Activated T-helper 2 cell treated with anti-CD3 and anti-CD28 coated beads, Interferon-gamma antibody, Interleukin-2, Interleukin-4, amounts not matched to agents 10 μg/mL and 5 μg/mL and 100 μg/mL, durations not matched to agents 14 hours and 24 hours and 36 hours (primary cell): ENCODE measurements at places on chromosomes 1 and 21. TPM values are rescaled to one million over a fixed set of nuclear protein-coding genes. Genes with fewer than 3 reads are reported as not detected.

- H3K27ac ChIP-seq = no peak overlapping the region
- peaks cover 3% of the 10 kb centered on the region for H3K27me3 ChIP-seq
- H3K36me3 ChIP-seq = no peaks in the 10 kb centered on the region
- DNase-seq = no peak
Observed at GRCh38 chr1:3674100-3675094, 22.1 kb downstream of the TP73 start.

DNA sequence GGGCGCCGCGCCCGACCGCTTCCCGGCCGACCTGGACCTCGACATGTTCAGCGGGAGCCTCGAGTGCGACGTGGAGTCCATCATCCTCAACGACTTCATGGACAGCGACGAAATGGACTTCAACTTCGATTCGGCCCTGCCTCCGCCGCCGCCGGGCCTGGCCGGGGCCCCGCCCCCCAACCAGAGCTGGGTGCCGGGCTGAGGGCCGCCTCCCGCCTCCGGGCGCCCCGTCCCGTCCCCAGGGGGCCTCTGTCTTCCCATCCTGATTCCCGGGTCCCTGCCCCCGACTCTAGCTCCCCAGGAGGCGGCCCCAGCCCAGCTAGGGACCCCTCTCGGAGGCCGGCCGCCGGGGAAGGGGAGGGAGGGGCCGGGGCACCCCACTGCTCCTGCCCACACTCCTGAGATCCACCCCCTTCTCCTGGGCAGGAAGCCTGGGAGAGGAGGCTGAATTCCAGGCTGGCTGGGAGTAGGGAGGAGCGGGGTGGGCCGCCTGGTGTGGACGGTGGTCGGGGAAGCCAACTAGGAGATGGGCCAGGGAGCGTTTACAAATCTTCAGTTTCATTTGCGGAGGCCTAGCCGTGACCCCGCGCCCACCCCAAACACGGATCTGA is 21.4 kb downstream of the FOXO6 start:
- peaks cover 66% of the 10 kb centered on the region for H3K27me3 ChIP-seq
- no peak overlapping the region for H3K4me3 ChIP-seq
- peaks cover 7% of the 10 kb centered on the region for H3K4me1 ChIP-seq

GRCh38 chr1:6962996-6963911 is 178.0 kb downstream of the CAMTA1 start:
- peak overlapping the region; percentile 67 for H3K4me3 ChIP-seq
- H3K4me1 ChIP-seq = peaks cover 17% of the 10 kb centered on the region
- no peaks in the 10 kb centered on the region for H3K36me3 ChIP-seq

DNA sequence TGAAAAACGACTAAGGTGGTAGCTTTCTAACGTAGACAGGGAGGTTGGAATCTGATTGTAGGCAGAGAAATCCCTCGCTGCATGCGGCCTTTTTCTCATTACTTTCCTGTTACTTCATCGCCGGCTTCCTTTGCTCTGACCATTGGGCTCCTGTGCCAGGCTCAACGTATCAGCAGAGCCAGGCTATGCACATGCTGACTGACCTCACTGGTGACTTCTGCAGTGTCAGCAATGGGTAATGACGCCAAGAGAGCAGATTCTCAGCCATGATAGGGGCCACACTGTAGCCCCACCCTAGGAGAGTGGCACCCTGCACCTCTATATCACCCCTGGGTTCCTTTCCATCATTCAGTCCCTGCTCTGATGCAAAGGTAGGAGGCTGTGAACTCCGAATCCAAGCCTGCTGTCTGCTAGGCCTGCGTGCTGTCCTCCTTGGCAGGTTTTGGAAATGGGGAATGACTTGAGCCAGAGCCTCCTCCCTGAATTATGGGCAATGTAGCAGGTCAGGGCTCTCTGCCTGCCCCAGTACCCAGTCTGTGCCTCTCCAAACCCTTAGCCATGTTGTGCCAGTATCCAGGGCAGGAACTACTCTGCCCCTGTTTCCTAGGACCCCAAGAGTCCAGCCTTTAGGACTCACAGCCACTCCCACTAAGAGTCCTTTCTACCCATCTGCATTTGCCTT is 11.4 kb downstream of the PPFIA4 start:
- no peak overlapping the region for H3K27ac ChIP-seq
- H3K4me1 ChIP-seq = peaks cover 9% of the 10 kb centered on the region
- no peaks in the 10 kb centered on the region for H3K27me3 ChIP-seq
- no peak for DNase-seq
- H3K36me3 ChIP-seq = peaks cover 6% of the 10 kb centered on the region

- H3K4me3 ChIP-seq = peak overlapping the region; percentile 98
- no peak for DNase-seq
- H3K27me3 ChIP-seq = peaks cover 2% of the 10 kb centered on the region
- H3K4me1 ChIP-seq = peaks cover 43% of the 10 kb centered on the region
- H3K36me3 ChIP-seq = peaks cover 56% of the 10 kb centered on the region
- H3K27ac ChIP-seq = peak overlapping the region; percentile 98
Observed at GRCh38 chr1:25246600-25247023, 642 bp downstream of the RSRP1 start.

GRCh38 chr1:178411756-178412399 is 84.9 kb downstream of the CLEC20A start:
- H3K36me3 ChIP-seq = no peaks in the 10 kb centered on the region
- H3K27me3 ChIP-seq = no peaks in the 10 kb centered on the region
- H3K27ac ChIP-seq = no peak overlapping the region
- H3K4me3 ChIP-seq = no peak overlapping the region

GRCh38 chr21:31566611-31567010 is 92.9 kb upstream of the SOD1 start:
- no peak overlapping the region for H3K27ac ChIP-seq
- no peak overlapping the region for H3K4me3 ChIP-seq
- H3K36me3 ChIP-seq = no peaks in the 10 kb centered on the region
- DNase-seq = no peak

DNA sequence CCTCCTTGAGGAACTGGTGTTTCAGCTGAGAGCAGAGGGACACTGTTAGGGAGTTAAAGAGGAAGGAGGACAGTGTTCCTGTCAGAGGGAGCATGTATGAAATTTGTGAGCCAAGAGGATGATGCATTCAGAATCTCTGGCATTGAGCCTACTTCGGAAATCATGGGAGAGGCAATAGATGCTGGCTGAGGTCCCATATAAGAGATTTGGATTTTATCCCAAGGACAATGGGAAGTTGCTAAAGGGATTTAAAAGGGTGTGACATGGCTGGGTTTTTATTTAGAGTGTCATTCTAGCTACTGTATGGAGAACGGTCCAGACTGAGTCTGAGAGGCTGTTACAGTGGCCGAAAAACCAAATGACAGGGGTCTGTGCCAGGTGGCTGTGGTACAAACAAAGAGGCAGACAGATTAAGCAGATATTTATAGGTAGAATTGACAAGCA is 403.2 kb upstream of the B3GALT2 start:
- no peak overlapping the region for H3K4me3 ChIP-seq
- H3K27ac ChIP-seq = no peak overlapping the region
- DNase-seq = no peak

DNA sequence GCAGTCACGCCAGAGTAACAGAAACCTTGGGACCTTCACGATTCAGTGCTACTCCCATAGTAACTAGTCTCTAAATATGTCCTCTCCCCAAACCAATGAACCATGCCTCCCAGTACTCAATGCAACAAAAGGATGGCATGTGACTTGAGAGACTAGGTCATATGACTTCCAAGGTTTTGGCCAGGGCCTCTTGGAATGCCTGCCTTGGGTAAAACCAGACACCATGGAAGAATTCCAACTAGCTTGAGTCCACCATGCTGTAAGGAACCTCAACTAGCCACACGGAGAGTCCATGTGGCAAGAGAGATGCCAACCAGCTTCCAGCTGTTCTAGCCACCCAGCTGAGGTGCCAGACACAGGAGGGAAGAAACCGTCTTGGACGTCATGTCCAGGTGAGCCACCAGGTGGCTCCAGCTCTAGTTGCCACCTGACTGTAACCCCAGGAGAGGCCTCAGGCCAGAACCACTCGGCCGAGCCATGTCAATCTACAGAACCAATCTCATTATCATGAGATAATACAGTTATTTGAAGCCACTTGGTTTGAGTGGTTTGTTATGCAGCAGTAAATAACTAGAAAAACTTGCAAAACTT is 115.0 kb downstream of the SYF2 start:
- no peaks in the 10 kb centered on the region for H3K36me3 ChIP-seq
- no peak overlapping the region for H3K4me3 ChIP-seq
- no peak for DNase-seq
- H3K27ac ChIP-seq = no peak overlapping the region
- H3K27me3 ChIP-seq = peaks cover 24% of the 10 kb centered on the region

GRCh38 chr1:108149796-108150467 is 50.2 kb downstream of the SLC25A24 start:
- H3K27me3 ChIP-seq = no peaks in the 10 kb centered on the region
- H3K4me3 ChIP-seq = no peak overlapping the region
- no peak for DNase-seq
- H3K27ac ChIP-seq = no peak overlapping the region
- H3K4me1 ChIP-seq = no peaks in the 10 kb centered on the region
- H3K36me3 ChIP-seq = peaks cover 56% of the 10 kb centered on the region

GRCh38 chr1:32907435-32907834 is 6.2 kb upstream of the TMEM54 start:
- DNase-seq = no peak
- H3K27ac ChIP-seq = no peak overlapping the region
- peaks cover 23% of the 10 kb centered on the region for H3K27me3 ChIP-seq
- H3K36me3 ChIP-seq = no peaks in the 10 kb centered on the region

- H3K27ac ChIP-seq = no peak overlapping the region
- no peaks in the 10 kb centered on the region for H3K27me3 ChIP-seq
- peaks cover 42% of the 10 kb centered on the region for H3K36me3 ChIP-seq
- DNase-seq = no peak
Observed at GRCh38 chr1:45815667-45816458, 12.5 kb downstream of the MAST2 start.

GRCh38 chr1:203695116-203695515 is 68.5 kb downstream of the ATP2B4 start:
- H3K4me3 ChIP-seq = no peak overlapping the region
- no peaks in the 10 kb centered on the region for H3K27me3 ChIP-seq
- no peak for DNase-seq
- H3K36me3 ChIP-seq = peaks cover 38% of the 10 kb centered on the region
- H3K27ac ChIP-seq = no peak overlapping the region
- H3K4me1 ChIP-seq = peaks cover 23% of the 10 kb centered on the region

- DNase-seq = no peak
- no peaks in the 10 kb centered on the region for H3K27me3 ChIP-seq
- H3K4me3 ChIP-seq = no peak overlapping the region
- no peak overlapping the region for H3K27ac ChIP-seq
- peaks cover 17% of the 10 kb centered on the region for H3K4me1 ChIP-seq
- peaks cover 3% of the 10 kb centered on the region for H3K36me3 ChIP-seq
Observed at GRCh38 chr1:201501812-201502510, 5.0 kb downstream of the CSRP1 start.

- no peak overlapping the region for H3K27ac ChIP-seq
- no peaks in the 10 kb centered on the region for H3K27me3 ChIP-seq
- no peaks in the 10 kb centered on the region for H3K4me1 ChIP-seq
- no peaks in the 10 kb centered on the region for H3K36me3 ChIP-seq
- no peak for DNase-seq
Observed at GRCh38 chr1:232140419-232141166, 489.3 kb downstream of the SIPA1L2 start.

DNA sequence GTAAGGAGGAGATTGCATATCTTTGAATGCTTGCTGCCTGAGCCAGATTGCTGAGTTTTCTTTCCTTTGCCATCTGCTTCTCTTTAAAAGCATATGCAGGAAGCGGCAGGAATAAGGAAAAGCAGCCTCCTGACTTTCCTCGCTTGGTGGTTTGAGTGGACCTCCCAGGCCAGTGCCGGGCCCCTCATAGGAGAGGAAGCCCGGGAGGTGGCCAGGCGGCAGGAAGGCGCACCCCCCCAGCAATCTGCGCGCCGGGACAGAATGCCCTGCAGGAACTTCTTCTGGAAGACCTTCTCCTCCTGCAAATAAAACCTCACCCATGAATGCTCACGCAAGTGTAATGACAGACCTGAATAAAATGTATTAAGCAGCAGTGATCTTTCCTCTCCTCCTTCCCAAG is 1.5 kb downstream of the CORT start:
- H3K4me1 ChIP-seq = peaks cover 2% of the 10 kb centered on the region
- DNase-seq = no peak
- H3K4me3 ChIP-seq = no peak overlapping the region
- no peaks in the 10 kb centered on the region for H3K27me3 ChIP-seq

DNA sequence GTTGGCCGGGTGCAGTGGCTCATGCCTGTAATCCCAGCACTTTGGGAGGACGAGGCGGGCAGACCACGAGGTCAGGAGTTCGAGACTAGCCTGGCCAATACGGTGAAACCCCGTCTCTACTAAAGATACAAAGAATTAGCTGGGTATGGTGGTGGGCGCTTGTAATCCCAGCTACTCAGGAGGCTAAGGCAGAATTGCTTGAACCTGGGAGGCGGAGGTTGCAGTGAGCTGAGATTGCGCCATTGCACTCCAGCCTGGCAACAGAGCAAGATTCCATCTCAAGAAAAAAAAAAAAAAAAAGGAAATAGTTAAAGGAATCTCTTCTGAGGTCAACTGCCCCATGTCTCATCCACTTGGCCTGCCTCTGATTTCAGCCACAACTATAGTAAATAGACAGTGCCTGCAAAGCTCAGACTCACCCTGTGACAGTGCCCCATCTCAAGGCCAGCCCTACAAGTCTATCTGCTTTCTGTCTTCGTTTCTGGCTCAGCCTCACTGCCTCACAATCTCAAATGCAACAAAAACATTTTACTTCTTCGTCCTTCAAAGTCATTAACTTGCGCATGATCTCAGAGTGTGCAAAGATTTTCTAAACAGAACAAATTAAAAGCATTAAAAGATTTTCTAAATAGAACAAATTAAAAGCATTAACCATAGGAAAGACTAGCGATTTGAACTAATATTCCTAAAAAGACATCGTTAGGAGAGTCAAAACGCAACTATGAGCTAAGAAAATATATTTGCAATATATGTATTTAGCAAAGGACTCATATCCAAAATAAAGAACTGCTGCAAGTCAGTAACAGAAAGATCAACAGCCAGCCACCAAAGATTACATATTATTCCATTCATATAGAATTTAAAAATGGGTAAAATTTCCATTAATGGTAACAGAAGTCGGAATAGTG is 65.0 kb upstream of the PRDX6 start:
- no peaks in the 10 kb centered on the region for H3K27me3 ChIP-seq
- DNase-seq = no peak
- no peak overlapping the region for H3K4me3 ChIP-seq

- DNase-seq = no peak
- peaks cover 4% of the 10 kb centered on the region for H3K4me1 ChIP-seq
- no peak overlapping the region for H3K27ac ChIP-seq
Observed at GRCh38 chr1:203126866-203127665, 460 bp upstream of the ADORA1 start.

GRCh38 chr1:212254853-212255363 is 30.3 kb upstream of the PPP2R5A start:
- no peak for DNase-seq
- H3K36me3 ChIP-seq = no peaks in the 10 kb centered on the region
- no peaks in the 10 kb centered on the region for H3K27me3 ChIP-seq
- peak overlapping the region; percentile 70 for H3K27ac ChIP-seq

The C1orf105 gene
- not detected in 2 replicates for total RNA-seq

The ITPKB gene
- total RNA-seq = 27.6 and 30.0 TPM in 2 replicates

The SPATA46 gene
- not detected in 2 replicates for total RNA-seq

The MRPS15 gene
- 117 and 123 TPM in 2 replicates for total RNA-seq

The NBPF10 gene
- total RNA-seq = 4.2 and 4.9 TPM in 2 replicates

The RAB42 gene
- total RNA-seq = 0.34 TPM in 2 replicates

The S100B gene
- total RNA-seq = not detected in 2 replicates

The SLAMF7 gene
- 4.1 and 5.5 TPM in 2 replicates for total RNA-seq
